ENCODE measurements at places on chromosomes 2 and 18.
A peak's percentile ranks its signal among the peaks of the same experiment; 100 is the strongest.

DNA sequence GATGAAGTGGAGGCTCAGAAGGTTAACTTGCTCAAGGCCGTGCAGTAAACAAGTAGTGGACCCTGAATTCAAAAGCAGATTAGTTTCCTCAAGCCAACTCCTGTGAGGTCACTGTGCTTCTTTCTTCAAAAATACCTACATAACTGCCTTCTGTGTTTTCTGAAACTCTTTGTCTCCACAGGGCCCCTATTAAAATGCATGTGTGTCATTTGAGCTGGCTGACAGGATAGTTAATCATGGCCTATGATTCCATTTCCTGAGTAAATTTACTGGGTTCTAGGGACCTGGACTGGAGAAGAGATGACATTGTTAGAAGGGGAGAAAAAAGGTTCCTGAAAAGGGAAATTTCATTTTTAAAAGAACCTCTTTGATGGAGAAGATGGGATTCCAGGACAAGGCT lies 12.9 kb upstream of the DTNA start:
- no peak for DNase-seq

DNA sequence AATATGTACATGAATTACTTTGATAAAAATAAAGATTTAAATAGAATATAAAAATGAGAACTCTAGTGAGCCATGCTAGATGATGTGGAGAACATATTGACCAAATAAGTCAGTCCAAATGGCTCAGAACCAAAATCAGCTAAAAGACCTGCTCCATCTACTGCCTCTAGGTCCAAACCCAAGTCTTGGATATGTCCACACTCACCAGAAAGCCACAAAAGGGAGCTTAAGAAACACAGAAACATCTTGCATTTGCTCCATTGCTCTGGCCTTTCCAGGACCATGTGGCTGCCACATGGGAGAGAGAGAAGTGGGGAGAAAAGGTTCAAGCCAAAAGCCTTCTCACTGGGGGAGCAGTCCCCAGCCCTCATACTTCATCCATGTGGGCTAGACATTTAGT lies 272.5 kb downstream of the DYSF start:
- no peak for DNase-seq

- DNase-seq, result no peak
Observed at GRCh38 chr2:8355102-8355859, 326.6 kb upstream of the ID2 start.

DNA sequence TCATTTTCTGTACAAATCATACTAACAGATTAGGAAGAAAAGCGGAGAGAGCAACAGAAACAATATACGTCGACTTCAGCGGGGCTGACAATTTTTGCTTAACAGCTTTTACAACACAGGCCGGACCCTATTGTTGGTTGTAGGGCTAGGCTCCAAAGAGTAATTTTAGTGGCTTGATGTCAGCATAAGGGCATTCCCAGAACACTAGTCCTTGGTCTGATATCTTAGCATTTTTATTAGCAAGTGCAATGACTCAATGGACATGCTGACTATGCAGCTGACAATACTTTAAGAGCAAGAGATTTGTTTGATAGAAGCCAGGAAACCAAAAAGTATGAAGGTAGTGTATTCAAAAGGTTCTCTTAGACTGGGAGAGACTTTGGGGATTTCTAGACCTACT lies 209.9 kb downstream of the LNPK start:
- no peak for DNase-seq

GRCh38 chr2:225999692-226000091 lies 600.2 kb downstream of the NYAP2 start:
- no peak for DNase-seq

GRCh38 chr2:23621616-23622015 lies 236.6 kb downstream of the KLHL29 start:
- no peak for DNase-seq

DNA sequence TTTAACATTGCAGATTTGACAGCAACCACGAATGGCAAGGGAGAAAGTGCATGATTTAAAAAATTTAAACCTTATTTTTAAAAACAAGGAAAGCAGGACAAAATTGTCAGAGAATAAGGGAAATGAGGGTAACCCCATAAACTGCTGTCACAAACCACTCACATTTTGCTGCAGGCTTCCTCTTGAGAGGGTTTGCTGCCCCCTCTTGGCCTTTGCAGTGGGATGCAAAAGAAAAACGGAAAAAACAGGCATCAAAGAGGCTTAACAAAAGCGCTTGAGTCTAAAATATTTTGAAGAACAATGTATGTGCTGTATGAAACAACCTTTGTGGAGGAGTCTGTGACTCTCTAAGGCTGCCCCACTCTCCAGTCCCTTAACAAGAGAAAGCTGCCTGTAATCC lies 91.6 kb downstream of the TMX3 start:
- peak; percentile 5 for DNase-seq

GRCh38 chr2:207815254-207815653 lies 45.5 kb upstream of the FZD5 start:
- DNase-seq, result no peak

GRCh38 chr2:236095504-236095903 lies 72.7 kb downstream of the GBX2 start:
- no peak for DNase-seq

DNA sequence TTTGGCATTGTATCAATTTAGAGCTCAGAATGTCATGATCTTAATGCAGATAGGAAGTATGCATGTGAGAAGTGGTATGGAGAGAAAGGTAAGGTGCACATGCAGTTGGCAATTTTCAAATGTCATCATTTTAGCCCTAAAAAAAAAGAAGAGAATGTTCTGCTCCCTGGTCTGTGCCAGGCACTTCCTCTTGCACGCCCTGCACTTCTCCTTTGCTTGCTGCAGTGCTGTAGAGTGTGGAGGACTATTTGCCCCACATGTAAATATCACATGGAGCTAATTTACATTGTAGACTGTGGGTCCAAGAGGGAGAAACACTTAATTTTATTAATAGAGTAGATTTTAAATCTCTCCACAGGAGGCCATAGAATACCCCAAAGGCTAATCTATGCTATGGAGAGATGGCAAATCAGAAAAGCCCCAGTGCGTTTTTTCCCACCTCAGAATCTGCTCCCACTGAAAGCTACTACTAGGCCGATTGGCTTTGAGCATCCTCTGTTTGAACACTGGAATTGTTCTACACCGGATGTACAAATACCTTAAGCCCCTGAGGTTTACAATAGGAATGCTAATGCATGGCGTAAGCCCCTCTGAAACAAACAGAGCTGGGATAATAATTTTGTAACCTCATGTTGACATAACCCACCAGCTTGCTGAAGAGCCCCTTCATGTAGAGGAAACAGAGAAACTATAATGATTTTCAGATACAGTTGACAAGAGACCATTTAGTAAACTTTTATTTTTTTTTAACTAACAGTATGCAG lies 137.2 kb upstream of the KLHL14 start:
- DNase-seq, result no peak

GRCh38 chr2:204545861-204546735 lies 823 bp downstream of the PARD3B start:
- DNase-seq, result no peak

GRCh38 chr2:74653589-74653984 lies 460 bp upstream of the SEMA4F start:
- no peak for DNase-seq

DNA sequence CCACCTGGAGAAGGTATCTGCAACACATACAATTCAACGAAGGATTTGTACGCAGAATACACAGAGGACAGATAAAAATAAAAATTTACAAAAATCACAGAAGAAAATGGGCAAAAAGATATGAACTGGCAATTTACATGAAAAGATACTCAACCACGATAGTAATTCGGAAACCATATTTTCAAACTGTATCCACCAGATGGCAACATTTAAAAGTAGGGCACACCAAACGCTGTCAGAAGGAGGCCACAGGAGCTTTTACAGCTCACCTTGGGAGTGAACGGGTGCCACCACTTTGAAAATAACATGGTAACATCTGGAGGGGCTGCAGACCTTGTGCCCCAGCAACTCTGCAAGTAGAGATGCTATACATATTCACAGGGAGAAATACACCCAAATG lies 9.8 kb downstream of the KIF1A start:
- no peak for DNase-seq

- no peak for DNase-seq
Observed at GRCh38 chr2:218988164-218988563, 3.2 kb upstream of the FEV start.
